ENCODE measurements at places on chromosomes 7 and 10. TPM values are rescaled to one million over a fixed set of nuclear protein-coding genes. Genes with fewer than 3 reads are reported as not detected.

DNA sequence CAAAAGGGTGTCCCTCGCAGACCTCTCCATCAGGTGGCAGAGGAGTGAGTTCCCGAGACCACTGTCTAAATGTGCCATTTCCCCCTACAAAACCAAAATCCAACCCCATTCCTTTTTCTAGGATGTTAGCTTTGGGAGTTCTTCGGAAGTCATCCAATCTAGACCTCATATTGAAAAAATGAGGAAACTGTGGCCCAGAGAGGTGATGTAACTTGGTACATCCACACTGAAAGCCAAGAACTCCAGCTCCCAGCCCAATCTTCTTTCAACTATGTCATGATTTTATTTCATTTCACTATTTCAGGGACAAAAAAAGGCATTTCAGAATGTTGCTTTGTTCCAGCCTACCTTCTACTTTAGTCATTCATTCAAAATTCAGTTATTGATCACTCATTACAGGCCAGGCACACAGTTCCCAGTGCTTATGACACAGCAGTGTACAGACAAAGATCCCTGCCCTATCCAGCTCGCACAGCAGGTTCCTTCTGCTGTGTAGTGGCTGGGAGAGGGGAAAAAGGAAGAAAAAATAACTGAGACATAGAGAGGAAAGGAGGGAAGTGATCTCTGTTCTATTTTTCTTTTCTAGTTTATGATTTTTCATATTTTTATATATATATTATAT, 35.8 kb downstream of the SCRN1 start:
- DNase-seq: no peak

DNA sequence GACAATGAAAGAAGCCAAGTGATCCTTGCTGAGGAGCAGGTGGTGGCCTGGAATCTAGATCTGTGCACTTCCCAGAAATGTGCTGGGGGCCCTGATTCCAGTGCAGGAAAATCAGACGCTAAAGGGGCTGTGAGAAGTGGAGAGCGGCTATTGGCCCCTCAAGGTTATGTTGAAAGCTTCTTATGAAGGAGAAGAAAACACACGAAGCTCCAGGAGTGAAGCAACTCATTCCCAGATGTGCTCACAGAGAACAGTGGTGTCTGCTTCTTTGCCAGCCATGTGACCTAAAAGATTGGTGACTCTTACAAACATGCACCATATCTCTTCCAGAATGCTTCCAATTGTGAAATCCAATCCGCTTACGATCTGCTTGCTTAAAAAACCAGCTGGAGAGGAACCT, 679.3 kb upstream of the IGFBP3 start:
- no peak for DNase-seq

DNA sequence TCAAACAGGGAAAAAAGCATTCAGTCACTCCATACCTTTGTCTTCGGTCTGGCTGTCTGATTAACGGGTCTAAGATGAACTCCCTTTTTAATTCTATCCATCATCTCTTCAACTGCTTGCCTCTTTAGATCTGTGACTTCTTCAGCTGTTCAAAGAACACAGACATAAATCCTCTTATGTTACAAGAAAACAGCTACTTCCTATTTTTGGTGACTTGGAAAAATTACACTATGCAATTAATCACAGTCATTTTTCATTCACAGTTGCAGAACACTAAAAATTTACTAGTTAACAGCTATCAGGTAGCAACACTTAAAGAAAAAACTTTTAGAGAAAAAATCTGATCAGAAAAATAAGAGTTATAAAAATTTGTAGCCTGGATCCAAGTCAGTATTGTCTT, 66.0 kb downstream of the ENO4 start:
- DNase-seq: no peak

- peak; percentile 64 for DNase-seq
Observed at GRCh38 chr7:48173756-48174382, 2.6 kb downstream of the ABCA13 start.

DNA sequence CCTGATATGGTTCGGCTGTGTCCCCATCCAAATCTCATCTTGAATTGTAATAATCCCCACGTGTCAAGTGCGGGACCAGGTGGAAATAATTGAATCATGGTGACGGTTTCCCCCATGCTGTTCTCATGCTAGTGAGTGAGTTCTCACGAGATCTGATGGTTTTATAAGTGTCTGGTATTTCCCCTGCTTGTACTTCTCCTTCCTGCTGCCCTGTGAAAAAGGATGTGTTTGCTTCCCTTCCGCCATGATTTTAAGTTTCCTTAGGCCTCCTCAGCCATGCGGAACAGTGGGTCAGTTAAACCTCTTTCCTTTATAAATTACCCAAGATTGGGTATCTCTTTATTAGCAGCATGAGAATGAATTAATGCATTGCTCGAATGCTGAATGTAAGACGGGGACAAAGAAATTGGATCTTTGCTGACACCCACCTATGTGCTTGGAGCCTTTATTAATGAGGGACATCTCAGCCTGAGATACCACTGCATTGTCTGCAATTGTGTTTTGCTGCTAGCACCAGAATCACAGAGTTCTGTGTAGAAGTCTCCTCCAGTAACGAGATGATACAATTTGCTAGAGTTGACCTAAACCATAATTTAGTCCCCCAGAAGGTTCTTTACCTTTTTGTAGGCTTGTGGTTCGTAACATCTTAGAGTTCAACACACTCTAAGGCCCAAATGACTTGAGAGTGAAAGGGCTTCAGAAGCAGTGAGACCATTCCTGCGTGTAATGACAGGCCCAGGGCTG, 28.6 kb downstream of the SLC35B4 start:
- DNase-seq: no peak

DNA sequence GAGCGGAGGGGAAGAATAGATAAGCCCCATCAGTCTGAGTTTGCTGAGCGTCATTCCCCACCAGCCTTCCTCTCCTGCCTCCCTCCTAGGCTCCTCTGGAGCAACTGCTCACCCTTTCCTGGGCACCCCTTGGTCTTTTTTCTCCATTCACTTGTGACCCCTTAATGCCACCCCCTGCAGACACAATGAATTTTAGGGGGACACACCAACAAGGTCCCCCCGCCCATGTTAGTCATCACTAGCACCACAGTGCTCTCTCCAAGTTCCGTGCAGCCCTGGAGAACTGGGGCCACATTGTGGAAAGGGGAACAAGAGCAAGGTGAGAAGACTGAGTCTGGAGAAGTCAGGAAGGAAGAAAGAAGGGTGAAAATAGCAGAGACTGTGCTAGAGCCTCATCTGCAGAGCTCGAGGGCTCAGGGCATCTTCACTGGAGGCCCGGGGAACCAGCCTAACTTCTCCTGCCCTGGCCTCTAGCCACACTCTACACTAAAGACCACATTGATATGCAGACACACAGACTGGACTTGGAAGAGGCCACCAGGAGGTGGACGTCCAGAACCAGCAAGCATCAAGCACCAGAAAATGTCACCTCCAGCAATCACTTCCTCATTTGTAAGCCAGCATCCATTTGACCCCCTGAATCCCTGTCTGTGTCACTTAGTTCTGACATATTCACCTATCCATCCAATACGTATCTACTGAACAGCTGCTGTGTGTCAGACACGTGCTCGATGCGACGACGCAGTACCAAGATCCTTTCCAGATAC, 17.5 kb downstream of the RGR start:
- DNase-seq: no peak

DNA sequence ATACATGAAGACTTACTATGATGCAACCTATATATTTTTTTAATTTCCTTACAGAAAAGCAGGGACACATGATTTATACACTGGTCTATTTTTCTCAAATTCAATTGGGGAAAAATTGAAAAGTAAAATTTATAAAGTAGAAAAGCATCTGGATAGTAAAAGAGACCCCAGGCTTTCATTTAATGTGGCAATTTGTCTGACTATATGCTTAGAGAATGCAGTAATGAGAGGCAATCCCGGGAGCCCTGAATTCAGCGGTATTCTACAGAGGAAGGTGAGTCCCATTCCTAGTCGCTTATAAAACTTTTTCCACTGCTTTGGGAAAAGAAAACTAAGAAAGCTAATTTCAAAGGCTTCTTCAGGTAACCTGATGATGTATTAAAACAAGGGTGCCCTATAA, 167.1 kb downstream of the SEMA3D start:
- DNase-seq: no peak

DNA sequence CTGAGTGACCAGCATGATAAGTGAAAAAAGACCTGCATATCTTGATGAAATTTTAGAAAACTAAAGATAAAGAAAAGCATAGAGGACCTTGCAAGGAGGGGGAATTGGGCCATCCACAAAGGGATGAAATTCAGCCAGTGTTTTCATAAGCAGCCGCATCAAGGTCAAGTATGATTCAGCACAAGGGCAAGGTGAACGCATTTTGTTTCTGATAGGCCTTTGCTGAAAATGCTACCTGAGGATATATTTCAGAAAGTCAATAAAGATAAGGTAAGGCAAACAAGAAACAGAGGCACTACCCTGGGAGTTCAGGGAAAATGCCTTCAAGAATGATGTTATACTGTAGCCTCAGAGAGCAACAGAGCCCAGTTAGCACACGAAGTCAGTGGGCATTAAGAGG, 55.0 kb upstream of the SHH start:
- DNase-seq: no peak

GRCh38 chr7:149559711-149560110, 62.1 kb upstream of the ZNF746 start:
- DNase-seq: peak; percentile 59

- peak; percentile 61 for DNase-seq
Observed at GRCh38 chr7:77537136-77537777, at the start of gene PTPN12. PTPN12 (plus strand) TSS chr7:77537295; CDS start chr7:77537547, 252 bp downstream.

DNA sequence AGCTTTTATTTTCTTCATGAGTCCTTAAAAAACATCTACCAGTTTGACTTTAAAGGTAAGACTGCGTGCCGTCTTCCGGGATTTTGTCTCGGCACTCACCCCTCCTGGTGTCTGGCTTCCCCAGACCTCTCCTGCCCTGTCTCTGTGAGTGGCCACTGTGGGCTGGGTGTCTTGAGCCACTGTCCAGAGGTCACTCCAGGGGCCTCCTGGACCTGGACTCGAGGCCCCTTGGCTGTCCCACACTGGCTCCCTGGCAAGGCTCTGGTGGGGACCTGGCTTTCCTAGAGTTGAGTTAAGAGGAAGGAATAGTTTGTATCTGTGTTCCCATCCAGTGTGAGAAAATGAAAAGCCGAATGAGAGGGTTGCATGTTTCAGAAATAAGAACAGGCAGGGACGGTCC, 95.5 kb downstream of the NKX6-2 start:
- no peak for DNase-seq

DNA sequence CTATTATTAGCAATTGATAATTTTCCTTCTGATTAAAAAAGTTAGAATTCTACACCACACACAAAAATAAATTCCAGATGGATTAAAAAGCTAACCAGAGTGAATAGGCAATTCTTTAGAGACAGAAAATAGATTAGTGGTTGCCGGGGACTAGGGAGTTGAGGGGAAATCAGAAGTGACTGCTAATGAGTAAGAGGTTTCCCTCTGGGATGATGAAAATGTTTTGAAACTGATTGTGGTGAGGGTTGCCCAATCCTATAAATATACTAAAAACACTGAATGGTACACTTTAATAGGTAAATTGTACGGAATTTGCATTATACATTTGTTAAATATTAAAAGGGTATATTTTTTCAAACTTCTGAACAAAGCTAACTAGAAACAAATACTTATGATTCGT, 214.9 kb downstream of the GPAM start:
- DNase-seq: no peak

GRCh38 chr10:62015994-62016393, 114.5 kb downstream of the ARID5B start:
- DNase-seq: no peak

DNA sequence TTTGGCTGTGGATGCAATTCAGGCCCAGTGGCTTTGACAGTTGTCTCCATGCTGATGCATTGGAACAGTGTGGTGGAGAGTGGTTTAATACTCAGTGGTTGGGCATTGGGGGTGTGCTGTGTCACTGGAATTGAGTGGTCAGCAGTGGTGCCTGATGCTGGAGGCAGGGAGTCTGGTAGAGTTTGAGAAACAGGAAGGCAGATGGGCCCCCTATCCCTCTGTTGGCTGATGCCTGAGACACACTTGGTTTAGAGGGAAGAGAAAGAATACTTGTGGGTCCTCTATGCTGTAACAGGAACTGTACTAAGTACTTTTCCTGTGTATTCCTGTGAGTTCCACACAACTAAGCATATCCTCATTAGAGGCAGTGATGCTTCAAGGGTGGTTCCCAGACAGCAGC, 55.4 kb downstream of the EEPD1 start:
- no peak for DNase-seq

GRCh38 chr10:12826800-12827372, 174.6 kb downstream of the CCDC3 start:
- DNase-seq: no peak

DNA sequence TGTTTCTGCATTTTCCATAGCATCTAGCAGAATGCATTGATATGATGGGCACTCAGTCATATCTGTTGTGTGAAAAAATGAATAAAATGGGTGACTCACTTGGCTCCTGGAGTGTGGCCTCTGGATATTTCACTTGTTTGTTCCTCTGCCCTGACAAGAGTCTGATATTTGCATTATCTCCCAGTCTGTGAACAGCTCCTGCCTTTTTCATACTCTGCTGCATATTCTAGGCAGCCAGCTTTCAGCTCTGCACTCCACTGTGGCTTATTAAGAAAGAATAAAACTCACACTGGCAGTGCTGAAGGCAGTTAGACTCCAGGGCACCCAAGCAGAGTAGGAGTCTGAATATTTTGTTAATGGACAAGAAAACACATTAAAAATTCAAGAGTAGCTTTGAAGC, 623.9 kb downstream of the SORCS1 start:
- DNase-seq: peak; percentile 2

GRCh38 chr7:130951976-130952876, 218.2 kb upstream of the KLF14 start:
- DNase-seq: no peak

DNA sequence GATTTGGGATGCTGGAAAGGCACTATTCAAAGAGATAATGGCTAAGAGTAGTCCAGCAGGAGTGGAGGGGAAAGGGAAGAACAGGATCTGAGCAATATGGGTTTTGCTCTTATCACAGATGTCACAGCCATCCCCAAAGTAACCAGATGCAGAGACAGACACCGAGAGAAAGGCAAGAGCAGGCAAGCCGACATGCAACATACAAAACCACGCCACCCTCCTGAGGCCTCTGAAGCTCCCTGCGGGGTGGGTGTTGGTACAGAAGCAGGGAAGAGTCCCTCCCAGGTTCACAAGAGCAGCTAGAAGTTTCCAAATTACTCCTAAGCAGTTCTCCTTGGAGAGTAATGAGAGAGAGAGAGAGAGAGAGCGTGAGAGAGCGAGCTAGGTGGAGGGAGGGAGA, 10.8 kb upstream of the C10orf53 start:
- no peak for DNase-seq

TCF7L2 gene
- 52.4 TPM for total RNA-seq

IFIT1 gene
- 335 TPM for total RNA-seq

SH2D4B gene
- total RNA-seq: not detected

NCF1 gene
- not detected for total RNA-seq

SPAM1 gene
- not detected for total RNA-seq

EPO gene
- not detected for total RNA-seq

TSPAN13 gene
- total RNA-seq: 57.0 TPM

HOXA5 gene
- not detected for total RNA-seq

ZNF804B gene
- not detected for total RNA-seq

CTAGE4 gene
- 1.4 TPM for total RNA-seq
